ENCODE measurements at places on chromosomes 3 and 15.

- no peak for DNase-seq
Measured at GRCh38 chr15:58260205-58260724, 122.1 kb downstream of the AQP9 start.

DNA sequence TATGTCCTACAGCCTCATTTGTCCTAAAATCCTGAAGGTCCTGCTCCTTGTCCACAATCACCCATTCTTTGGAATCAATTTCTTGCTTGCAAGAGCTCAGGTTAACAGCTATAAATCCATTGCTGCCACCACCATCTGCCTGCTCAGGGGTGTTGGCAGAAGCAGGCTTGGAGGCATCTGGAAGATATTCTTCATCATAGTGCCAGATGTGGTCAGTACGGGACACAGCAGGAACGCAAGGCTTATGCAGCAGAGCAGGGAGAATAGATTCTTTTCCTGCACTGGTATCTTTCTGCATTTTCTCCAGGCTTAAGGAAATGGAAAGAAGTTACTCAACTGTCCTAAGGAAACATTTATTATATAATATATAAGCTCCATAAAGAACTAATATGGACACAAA, 38.5 kb upstream of the CDAN1 start:
- DNase-seq, result no peak

DNA sequence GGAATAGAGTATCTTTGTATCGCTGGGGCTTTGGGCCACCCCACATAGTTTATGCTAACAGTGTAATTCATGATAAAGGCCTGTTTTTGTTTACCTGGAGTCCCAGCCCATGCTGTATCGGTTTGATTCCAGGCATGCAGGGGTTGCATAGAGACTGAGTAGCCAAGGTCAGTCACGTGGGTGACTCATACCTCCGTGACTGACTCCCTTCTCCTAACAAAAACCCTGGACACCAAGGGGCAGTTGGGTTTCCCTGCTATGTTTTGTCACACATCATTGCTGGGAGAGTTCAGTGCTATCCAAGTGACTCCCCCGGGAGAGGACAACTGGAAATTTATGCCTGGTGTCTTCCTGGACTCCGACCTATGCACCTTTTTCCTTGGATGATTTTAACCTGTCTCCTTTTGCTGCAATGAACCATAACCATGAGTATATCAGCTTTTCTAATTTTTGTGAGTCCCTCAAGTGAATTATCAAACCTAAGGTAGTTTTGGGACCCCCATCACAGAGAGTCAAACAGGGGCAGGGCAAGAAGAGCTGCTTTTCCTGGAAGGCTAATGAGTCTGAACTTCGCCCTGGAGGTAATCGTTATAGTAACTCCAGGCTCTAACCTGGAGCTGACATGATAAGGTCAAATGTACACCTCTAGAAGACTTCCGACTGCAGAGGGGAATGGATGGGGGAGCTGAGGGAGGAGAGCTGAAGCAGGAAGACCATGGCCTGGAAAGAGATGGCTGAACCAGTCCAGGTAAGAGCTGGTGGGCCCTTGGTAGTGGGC, 57.0 kb downstream of the SRGAP3 start:
- DNase-seq, result no peak

- no peak for DNase-seq
Measured at GRCh38 chr15:30791239-30792175, 112.2 kb upstream of the FAN1 start.

DNA sequence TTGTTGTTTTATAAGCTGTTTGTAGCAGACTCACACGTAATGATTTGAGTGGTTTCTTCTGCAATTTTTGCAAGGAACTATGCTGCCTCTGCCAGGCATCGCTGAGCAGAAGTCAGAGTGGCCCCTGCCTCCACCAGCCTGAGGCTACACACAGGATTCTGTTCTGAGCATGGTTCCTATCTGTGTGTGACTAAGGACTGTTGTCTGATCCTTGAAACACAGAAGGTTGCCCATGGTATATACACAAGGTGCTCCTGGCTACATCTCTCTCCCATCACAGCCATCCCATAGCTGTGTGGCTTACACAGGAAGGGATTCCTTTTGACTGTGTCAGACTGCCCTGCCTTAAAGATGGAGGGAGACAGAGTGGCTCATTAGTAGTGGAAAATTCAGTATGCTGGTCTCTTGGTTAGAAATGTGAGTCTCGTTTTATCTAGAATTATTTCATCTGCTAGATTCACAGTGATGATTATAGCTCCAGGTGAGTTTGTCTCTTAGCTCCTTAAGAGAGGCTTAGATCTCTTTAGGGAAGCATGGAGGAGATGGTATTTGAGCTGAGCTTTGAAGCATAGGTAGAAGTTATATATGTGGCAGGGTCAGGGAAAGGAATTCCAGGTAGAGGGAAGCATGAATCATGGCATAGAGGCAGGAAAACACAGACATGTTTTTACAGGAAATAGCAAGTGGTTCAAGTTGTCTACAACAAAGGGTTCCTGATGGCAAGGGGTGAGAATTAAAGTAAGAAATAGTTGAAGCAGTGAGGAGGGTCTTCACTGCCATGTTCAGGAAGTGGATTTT, 37.5 kb downstream of the SNAPC5 start:
- no peak for DNase-seq

DNA sequence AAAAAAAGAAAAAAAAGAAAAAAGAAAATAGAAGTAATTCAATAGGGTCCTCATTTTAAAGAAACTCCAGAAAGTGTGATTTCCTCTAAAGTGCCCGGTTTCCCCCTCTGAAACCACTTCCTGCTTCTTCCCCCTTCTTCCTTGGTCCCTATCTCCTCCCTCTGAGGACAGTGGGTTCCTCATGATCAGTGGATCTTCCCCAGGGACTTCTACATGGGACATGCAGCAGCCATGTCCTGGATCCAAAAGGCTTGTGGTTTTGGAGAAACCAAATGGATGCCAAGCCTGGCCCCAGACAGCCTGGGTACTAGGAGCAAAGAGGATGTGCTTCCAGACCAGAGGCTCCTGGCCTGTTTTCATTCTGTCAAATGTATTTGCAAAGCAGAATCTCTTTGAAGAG, 26.6 kb upstream of the SMAD6 start:
- no peak for DNase-seq

- DNase-seq, result no peak
Measured at GRCh38 chr3:119653876-119654275, 6.5 kb downstream of the POPDC2 start.

DNA sequence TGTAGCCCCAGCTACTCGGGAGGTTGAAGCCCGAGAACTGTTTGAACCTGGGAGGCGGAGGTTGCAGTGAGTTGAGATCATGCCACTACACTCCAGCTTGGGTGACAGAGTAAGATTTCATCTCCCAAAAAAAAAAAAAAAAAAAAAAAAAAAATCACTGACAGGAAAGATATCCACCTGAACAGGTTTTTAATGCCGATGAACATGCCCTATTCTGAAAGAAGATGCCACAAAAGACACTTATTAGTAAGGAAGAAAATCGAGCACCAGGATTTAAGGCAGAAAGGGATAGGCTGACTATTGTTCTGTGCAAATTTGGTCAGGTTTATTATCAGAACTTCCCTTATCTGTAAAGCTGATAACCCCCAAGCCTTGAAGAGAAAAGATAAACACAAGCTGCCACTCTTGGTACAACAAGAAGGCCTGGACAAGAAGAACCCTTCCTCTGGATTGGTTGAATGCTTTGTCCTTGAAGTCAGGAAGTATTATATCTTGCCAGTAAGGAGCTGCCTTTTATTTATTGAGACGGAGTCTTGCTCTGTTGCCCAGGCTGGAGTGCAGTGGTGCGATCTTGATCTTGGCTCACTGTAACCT, 2.7 kb upstream of the PARP16 start:
- DNase-seq, result no peak
